ENCODE measurements at places on chromosomes 13 and 19.

DNA sequence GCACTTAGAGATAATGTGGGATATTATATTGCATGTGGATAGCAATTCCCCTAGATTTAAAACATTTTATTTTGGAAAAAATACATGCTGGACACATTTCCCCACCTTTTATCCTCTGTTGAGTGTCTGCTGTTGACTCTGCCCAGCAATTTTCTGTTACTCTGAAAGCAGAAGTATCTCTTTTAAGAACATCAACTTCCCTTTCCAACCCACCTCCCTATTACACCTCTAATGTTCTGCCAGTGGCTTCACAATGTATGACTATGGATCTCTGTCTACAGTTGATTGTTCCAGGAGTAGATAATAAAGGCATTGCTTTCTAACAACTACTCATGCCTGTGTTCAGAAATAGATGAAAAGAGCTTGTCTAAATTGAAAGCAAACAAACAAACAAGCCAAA is 754.8 kb upstream of the SLITRK6 start:
- DNase-seq: no peak

DNA sequence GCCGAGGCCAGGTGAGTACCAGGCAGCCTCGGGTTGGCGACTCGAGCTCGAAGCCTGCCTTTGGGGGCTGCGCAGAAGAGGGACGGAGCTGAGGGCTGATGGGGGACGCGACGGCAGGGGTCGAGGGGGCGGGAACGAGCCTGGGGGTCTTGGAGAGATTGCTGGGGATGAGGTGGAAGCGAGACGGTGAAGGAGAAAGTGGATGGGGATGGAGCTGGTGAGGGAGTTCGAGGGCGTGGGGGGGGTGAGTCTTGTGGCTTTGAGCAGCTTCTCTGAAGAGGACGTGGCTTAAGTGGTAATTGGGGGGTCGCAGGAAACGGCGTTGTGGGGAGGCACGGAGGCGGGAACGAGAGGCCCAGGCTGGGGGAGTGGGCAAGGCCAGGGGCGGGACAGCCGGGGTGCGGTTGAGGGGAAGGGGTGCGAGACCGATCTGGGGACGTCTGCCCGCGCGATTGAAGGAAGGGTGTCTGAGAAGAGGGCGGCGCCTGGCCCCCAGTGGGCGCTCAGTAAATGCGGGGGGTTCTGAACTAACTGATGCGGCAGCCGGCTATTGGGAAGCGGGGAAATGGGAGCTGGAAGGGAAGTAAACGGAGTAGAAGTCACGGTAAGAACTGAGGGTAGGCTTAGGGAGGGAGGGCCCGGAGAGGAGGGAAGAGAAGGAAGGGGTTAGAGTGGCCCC is 426 bp downstream of the MYO9B start:
- peak; percentile 28 for DNase-seq

GRCh38 chr13:35157143-35157755 is 215.2 kb downstream of the NBEA start:
- peak; percentile 83 for DNase-seq

- no peak for DNase-seq
Measured at GRCh38 chr13:94145966-94146365, 333.5 kb downstream of the DCT start.

- DNase-seq: no peak
Measured at GRCh38 chr13:112056284-112056727, 10.6 kb upstream of the SOX1 start.

GRCh38 chr19:2474232-2475017 is 1.5 kb upstream of the GADD45B start:
- peak; percentile 74 for DNase-seq

- DNase-seq: peak; percentile 67
Measured at GRCh38 chr13:99987154-99988019, 5.8 kb downstream of the ZIC2 start.

- DNase-seq: peak; percentile 57
Measured at GRCh38 chr19:4636151-4636717, 3.1 kb upstream of the TNFAIP8L1 start.

- DNase-seq: no peak
Measured at GRCh38 chr13:83216479-83217245, 665.6 kb downstream of the SLITRK1 start.

GRCh38 chr19:55257461-55258420 is 1.1 kb downstream of the PPP6R1 start:
- DNase-seq: no peak

DNA sequence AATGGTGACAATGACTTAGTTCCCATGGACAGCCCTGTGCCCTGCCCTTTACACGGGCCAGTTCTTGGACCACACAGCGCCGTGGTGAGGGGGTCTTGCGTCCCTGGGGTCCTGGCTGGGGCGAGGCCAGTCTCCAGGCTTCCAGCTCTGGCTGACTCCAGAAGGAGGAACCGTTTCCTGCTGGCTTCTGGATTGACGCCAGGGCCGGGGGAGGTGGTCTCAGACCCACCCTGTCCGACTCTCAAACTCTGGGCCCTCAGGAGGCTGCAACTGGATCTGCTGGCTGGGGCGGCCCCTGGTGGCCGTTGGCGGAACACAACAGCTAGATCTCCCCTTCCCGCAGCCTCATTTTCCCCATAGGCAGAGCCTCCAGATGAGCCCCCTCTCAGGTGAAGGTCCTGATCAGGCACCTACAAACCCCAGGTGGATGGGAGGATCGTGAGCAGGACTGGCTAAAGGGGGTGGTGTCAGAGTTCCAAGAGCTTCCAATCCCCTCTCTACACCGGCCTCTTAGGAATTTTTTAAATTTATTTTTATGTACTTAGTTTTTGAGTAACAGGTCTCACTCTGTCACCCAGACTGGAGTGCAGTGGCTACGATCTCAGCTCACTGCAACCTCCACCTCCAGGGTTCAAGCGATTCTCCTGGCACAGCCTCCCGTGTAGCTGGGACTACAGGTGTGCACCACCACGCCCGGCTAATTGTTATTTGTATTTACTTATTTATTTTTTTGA is 8.0 kb downstream of the CCDC194 start:
- peak; percentile 26 for DNase-seq

- DNase-seq: no peak
Measured at GRCh38 chr13:86900906-86901305, 770.3 kb upstream of the SLITRK5 start.

- DNase-seq: no peak
Measured at GRCh38 chr13:36696410-36697010, 22.7 kb downstream of the SERTM1 start.

DNA sequence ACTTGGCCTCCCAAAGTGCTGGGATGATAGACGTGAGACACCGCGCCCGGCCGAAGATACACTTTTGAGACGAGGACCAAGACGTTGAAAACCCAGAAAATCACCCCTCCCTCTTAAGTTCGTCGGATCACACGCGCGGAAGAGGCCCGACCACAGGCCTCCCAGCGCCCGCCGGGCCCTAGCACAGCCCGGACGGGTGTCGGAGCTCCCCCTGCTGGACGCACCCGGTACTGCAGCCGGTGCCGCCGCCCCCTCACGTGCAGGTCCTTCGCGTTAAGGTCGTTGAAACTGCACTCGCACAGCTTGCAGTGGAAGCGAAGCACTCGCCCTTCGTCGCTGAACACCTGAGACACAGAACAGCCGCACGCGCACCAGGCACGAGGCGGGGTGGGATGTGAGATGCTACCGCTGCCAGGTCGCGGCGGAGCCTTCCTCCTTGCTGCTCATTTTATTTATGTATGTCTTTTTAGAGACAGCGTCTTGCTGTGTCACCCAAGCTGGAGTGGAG is 35.7 kb upstream of the MATK start:
- peak; percentile 47 for DNase-seq

- DNase-seq: peak; percentile 77
Measured at GRCh38 chr13:39148513-39148961, 110.3 kb downstream of the NHLRC3 start.

DNA sequence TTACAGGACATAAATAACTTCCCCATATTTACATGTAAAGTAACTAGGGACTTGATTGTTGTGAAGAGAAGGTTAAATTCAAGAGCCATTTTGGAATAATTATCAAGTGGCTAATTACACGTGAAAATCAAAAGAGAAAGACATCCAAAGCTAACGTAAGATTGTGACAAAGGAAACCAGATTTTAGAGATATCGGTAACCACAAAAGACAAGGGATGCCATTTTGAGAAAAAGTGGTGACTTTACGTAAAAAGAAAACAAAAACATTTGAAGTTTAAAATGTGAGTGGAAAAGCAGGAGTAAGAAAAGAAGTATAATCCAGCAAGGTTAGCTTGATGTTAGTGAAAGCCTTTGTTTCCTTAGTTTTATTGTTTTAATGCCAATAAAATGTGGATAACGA is 10.9 kb upstream of the VWA8 start:
- no peak for DNase-seq

GRCh38 chr13:108126056-108126455 is 89.3 kb downstream of the LIG4 start:
- DNase-seq: no peak

DNA sequence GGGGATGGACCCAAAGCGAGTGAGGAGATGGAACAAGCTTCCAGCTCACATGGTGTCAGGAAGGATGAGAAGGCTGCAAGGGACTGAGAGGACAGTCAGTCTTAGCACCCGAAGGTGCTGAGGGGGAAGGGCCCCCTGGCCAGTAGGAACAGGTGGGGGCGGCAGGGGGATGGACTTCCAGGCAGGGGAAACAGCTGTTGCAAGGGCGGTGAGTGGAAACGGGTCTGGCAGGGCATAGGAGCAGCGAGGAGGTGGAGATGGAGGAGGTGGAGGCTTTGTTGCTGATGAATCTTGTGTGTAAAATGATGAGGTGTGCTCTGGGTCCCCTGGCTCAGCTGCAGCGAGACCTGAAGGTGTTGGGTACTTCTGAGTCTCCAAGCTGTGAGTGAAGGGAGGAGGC is 1.2 kb downstream of the MAP1S start:
- no peak for DNase-seq

GRCh38 chr13:92196591-92197256 is 798.3 kb downstream of the GPC5 start:
- no peak for DNase-seq

DNA sequence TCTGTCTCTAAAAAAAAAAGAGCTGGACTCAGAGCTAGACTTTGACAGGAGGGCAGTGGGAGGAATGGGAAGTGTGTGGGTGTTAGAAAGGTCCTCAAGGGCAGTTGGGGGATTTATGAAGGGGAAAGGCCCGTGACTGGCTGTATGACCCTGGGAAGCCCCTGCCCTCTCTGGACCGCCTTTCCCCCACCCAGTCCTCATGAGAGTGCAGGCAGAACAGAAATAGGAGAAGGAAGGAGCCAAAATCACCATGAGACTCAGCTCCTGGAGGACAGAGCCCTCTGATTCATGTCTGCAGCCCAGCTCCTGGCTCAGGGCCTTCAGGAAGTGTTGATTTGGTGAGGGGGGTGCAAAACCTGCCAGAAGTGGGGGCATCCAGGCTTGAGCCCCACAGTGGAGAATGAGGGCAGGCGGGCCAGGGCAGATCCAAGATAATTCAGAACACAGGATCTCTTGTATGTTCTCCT is 8.7 kb upstream of the SMG9 start:
- no peak for DNase-seq

- no peak for DNase-seq
Measured at GRCh38 chr13:45548281-45548680, 67.3 kb downstream of the ERICH6B start.

GRCh38 chr19:12695514-12695913 is 917 bp downstream of the FBXW9 start:
- DNase-seq: no peak

- no peak for DNase-seq
Measured at GRCh38 chr13:31944262-31945160, 87.1 kb upstream of the FRY start.

GRCh38 chr13:113319371-113319770 is 22.3 kb downstream of the LAMP1 start:
- DNase-seq: no peak

DNA sequence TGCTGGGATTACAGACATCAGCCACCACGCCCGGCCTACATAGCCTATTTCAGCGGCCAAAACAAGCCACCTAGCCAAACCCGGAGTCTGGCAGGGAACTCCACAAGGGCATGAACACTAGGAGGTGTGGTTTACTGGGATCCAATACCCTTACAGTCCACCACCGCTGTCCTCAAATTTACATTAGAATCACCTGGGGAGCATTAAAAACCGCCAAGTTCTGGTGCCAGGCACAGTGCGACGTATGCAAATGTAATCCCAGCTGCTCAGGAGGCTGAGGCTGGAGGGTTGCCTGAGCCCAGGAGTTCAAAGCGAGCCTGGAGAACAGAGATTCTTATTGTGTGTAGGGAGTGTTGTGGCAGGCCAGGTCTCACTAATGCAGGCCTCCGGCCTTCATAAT is 4.2 kb upstream of the AP1M1 start:
- no peak for DNase-seq

DNA sequence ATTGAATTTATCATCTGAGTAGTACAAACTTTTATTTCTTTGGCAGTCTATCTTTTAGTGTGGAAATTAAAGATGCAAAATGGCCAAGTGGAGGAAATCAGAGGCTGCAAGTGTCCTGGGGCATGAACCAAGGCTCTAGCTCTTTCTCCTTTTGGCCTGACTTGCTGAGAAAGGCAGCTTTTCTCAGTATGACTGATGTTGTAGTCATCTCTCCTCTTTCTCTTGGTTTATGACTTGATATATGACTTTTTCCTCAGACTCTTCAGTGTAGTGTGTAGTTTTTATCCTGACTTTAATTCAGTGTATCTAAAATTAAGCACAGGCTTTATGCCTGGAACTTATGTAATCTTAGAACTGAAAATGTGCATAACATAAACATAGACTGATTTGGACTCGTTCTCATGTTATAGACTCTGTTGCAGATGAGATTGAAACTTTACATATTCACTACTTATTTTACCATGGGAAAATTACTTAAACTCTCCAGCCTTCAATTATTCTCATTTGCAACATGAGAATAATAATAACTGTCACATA is 65.7 kb downstream of the SLITRK5 start:
- DNase-seq: no peak

DNA sequence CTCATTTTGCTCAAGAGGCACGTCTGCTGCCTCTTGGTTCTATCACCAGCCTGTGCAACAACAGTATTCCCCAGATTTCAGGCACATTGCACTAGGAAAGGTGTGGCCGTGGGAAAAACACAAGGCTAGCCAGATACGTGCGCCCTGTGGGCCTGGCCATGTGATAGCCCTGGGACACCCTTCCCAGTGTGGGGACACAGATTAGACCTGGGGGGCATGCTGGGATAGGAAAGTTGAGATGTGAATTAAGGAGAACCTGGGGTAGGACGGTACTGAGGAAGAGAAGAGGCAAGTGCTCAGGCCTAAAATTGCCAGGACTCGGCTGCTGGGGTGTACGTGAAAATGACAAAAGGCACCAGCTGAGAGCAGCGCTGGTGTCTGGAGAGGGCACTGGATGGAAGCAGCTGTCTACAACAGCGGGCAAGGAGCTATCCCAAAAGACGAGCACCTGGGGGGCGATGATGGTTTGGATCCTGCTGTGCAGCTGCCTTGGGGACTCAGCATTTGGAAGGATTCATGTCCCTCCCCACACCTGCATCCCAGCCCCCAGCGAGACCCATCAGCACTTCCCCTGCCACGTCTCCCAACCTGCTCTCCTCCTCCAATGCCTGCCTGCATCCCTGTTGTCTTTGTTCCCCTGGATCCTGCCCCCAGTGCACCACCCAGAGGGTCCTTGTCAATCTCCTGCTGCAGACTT is 54.3 kb downstream of the GGACT start:
- DNase-seq: no peak

DNA sequence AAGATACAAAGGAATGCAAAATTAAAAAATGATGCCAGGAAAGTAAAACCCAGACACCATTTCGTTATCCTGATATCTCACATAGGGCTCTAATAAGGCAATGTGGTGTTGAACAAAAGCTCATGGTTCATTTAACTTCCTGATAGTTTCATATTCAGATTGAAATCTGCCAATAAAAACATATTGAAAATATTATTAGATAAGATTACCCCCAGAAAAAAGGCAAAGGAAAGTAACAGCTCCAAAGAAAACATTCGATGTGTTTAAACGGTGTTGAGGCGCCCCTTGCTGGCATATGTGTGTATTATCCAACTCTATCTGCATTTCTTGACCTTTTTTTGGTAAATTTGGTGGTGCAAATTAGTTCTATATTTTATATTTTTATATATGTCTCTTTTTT is 75.9 kb downstream of the ESD start:
- peak; percentile 75 for DNase-seq
